DND-41 (cell line): ENCODE measurements at places on chromosomes 1 and 21.

- no peak for DNase-seq
These were observed 27.1 kb downstream of the MTF2 start for GRCh38 chr1:93106226-93106625.

- no peak for DNase-seq
These were observed 9.5 kb downstream of the TINAGL1 start for GRCh38 chr1:31585736-31586365.

DNA sequence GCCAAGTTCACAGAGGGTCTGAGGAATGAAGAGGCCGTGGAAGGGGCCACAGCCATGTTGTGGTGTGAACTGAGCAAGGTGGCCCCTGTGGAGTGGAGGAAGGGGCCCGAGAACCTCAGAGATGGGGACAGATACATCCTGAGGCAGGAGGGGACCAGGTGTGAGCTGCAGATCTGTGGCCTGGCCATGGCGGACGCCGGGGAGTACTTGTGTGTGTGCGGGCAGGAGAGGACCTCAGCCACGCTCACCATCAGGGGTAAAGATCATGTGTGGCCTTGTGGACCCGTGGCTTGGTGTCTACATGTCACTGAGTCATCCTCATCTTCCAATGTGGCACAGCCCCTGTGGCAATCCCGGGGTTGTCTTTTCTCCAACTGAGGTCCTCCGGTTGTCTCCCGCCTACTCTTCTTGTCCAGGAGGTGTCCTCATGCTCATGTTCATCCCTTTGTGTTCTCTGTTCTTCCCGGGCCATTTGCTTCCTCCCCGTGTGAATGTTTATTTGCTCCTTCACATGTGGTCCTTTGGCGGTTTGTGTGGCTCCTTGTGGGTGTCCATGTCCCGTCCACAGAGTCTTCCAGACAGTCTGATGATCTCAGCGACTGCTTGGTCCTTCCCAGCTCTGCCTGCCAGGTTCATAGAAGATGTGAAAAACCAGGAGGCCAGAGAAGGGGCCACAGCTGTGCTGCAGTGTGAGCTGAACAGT, 84.2 kb downstream of the OBSCN start:
- DNase-seq: no peak

GRCh38 chr1:82880506-82880905, 1079.8 kb downstream of the ADGRL2 start:
- DNase-seq: no peak

GRCh38 chr1:53377438-53377841, 49.6 kb upstream of the LRP8 start:
- no peak for DNase-seq

GRCh38 chr21:38639571-38640354, 141.5 kb upstream of the ERG start:
- DNase-seq: no peak

GRCh38 chr1:9293533-9294404, 1.1 kb downstream of the SPSB1 start:
- peak; percentile 62 for DNase-seq

DNA sequence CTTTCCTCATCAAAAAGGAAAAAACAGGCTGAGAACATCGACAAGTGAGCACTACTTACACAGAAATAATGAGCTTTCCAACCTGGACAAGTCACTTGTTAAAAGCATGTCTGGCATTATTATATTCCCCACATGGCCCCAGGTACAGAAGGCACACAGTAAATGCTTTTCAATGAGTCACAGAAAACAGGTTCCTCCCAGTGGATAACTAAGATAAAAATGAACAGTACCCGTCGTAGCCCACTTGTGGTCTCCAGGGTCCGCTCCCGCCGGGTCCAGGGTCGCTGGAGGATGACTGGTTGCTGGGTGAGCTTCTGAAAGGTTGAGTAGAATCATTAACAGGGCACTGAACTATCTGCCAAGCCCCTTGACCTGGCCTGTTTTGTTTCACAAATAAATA, 186.6 kb downstream of the SIPA1L2 start:
- DNase-seq: no peak

GRCh38 chr1:59063501-59063900, 233.4 kb upstream of the FGGY start:
- peak; percentile 36 for DNase-seq

GRCh38 chr1:93448983-93449804, 1.3 kb downstream of the FNBP1L start:
- no peak for DNase-seq

DNA sequence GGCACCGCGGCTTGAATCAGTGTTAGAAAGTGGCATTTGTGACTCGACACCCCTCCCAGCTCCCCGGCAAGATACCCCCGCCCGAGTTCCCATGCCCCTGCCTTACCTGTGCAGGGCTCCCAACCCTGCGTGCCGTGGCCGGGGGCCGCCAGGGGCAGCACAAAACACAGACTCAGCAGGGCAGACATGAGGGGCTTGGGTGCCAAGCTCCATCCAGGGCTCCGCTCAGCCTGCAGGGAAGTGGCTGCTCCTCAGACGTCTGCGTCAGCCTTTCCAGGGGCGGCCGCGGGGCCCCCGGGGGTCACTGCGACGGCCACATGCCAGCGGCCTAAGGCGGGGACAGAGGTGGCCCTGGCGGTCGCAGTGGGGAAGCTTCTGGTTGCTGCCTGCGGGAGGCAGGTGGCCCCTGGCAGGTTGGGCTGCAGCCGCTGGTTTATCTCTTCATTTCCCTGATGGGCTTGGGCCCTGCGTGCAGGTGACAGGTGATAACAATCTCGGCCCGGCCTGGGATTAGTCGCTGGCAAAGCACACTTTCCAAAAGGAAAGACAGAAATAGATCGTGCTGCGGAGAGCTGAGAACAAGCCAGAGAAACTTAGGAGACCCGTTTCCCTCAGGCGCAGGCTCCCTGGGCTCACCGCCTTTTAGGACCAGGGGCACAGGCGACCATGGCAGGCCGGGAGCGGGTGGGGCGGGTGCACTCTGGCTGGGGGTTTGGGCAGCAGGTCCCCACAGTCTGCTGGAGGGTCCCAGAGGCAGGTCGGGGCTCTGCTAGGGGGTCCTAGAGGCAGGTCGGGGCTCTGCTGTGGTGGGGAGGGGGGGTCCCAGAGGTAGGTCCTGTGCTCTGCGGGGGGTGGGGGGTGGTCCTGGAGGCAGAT, at the start of gene TSPEAR:
TSPEAR (minus strand) TSS at position 246 of the 876 bp plus-strand sequence; CDS start at position 188, 58 bp downstream.
- DNase-seq: no peak

- no peak for DNase-seq
These were observed 13.1 kb upstream of the PSMG1 start for GRCh38 chr21:39196310-39196709.

DNA sequence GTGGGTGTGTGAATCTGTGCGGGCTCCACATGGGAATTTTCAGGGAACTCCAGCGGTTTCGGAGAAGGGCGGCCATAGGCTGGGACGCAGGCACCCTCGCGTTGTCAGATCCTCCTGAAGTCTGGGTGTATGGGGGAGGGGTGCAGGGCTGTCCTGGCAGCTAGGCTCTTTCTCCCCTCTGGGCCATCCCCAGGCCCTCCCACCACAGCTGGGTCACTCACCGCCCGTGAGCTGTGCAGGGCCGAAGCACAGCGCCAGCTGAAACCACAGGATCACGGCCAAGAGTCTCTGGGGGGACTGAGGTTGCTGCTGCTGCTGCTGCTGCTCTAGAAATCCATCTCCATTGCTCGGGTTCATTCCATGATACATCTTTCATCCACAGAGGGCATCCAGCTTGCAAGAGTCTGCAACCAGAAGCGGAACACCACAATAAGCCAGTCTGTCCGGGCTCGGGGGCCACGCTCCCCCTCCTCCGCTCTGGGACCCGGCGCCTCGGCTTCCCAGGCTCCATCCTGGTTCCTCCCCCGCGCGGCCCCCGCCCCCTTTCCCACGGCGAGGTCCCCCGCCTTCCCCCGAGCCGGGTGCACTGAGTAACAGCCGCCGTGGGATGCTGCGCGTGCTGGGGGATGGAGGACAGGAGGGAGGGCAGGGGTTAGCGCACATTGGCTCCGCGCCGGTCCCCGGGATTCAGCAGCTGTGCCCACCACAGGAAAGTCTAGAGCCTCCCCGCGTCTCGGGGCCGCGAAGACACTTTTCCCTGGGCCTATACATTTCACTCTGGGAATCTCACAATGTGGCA, 720 bp downstream of the SUSD4 start:
- peak; percentile 65 for DNase-seq

GRCh38 chr1:54570161-54570560, 22.1 kb downstream of the ACOT11 start:
- DNase-seq: no peak

DNA sequence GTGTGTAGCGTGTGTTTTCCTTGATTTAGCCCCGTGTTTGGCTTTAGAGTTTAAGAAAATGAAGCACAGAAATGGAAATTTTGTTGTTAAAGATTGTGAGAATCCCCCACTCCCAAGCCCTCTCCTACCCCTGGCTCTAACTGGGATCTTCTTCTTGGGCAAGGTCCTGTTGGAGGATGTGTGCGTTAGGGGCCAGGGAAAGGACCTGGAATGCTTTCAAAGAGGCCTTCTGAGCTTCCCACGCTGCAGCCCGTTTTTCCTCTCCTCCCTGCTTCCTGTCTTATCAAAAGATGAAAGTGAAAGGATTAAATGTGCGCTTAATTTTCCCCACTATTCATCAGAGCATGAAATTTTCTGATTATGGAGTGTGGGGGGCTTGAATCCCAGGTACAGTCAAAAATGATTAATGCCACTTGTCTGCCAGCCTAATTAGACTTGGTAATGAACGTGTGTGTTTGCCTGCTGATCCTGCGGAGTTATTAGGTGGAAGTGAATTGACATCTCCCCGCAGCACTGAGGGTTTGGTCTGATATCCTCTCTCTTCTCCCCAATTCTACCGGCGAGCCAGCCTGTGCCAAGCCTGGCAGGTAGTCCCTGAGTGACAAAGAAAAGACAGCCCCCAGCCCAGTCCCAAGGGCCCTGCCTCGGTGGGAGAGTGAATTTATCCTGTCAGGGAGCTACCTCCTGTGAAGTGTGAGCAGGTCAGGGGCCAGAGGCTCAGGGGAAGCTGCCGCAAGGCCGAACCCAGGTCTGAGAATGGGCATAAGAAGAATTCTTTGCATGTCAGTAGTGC, 4.9 kb downstream of the RASSF5 start:
- DNase-seq: no peak

GRCh38 chr21:42313501-42313969, 1.7 kb downstream of the TFF3 start:
- no peak for DNase-seq

- no peak for DNase-seq
These were observed 5.2 kb downstream of the ITPKB start for GRCh38 chr1:226733876-226734275.

DNA sequence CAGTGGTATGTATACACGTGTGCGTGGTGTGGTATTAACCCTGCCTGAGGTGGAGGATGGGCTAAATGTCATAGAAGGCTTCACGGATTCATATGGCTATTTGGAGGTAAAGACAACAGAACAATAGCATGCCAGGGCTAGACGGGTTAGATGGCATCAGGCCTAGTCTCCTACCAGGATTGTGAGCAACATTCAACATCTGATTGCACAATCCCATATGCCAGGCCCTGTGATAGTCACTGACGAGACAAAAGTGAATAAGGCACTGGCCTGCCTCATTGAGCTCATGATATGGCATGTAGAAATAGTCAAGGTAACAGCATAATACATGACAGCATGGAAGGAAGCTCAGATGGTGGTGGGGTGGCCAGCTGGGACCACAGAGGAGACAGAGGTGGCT, 167.1 kb upstream of the BEND5 start:
- DNase-seq: no peak

DNA sequence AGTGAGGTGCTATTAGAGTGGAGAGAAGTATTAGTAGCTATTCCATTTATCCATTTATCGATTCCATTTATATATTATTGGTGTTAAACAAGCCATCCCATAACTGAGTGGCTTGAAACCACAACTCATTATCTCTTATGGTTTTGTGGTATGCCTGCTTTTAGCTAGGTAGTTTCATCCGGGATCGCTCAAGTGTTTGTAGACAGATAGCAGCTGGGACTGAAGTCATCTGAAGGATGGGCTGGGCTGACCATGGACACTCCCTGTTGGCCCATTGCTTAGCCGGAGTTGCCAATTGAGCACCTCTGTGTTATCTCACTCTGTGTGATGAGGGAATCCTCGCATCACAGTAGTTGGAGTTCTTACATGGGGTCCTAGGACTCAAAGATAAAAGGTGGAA, 622.5 kb downstream of the PLA2G4A start:
- DNase-seq: no peak

- DNase-seq: no peak
These were observed 93.9 kb downstream of the KCNJ15 start for GRCh38 chr21:38350684-38351083.

GRCh38 chr1:219797009-219797408, 131.3 kb downstream of the SLC30A10 start:
- DNase-seq: no peak

DNA sequence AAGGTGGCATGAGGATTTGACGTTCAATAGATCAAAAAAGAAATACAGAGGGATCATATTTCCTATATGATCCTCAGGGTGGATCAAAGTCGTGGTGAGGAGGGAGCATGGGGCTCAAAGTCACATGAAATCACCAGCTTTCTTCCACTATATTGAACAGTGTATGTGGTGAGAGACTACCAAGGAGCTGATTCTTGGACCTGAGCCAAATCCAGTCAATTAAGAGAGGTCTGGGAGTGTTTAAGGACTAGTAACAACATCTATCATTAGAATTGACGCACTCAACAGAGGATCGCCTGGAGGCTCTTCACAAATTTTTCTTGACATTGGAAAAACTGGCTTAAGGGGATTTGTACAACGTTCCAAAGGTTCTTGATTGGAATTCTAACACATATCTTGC, 267.7 kb upstream of the PROX1 start:
- DNase-seq: no peak

DNA sequence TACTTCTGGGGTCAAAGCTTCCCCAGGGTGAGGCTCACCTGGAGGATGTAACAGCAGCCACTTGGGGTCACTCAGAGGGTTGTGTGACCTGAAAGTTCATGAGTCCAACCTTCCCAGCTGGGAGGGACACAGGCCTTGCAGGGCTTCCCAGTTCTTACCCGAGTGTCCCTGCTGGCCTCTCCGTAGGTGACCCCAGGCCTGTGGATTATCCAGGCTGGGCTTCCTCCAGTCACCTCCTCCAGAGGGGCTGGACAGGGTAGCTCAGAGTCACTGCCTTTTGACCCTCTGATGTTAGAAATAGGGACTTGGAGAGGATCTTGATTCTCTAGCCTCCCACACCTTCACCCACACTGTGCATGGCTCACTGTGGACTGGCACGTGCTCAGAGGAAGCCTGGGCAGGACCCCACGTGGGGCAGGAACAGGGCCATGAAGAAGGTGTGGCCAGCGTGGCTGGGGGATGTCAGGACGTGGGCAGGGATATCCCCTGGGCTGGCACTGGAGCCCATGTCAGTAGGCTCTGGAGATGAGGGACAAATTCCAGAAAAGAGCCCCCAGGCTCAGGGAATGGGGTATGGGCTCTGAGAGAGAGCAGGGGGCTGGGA, 131.8 kb downstream of the ACTL8 start:
- no peak for DNase-seq

- DNase-seq: no peak
These were observed 16.0 kb upstream of the TBX15 start for GRCh38 chr1:119004129-119004527.

GRCh38 chr1:224786533-224787250, 142.8 kb upstream of the DNAH14 start:
- peak; percentile 46 for DNase-seq

DNA sequence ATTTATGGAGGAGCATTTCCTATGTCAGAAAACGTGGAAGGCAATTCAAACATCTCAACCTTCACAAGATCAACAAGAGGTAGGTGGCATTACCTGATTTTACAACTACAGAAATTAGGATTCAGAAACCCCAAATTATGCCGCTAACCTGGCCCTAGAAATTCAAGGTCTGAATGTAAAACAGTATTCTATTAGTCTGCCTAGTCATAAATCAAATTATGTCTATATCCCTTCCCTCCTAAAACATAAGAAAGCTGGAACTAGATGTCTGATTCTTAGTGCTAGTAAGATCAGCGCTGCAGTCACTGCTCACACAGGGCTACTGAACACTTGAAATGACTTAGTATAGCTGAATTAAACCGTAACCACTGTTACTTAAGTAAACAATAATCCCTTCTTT, 1.4 kb downstream of the TOMM20 start:
- DNase-seq: no peak
